NCI-H1694 (cell line): ENCODE measurements at places on chromosomes 2 and 18.

GRCh38 chr2:217740756-217741155 is 262.0 kb downstream of the TNS1 start:
- DNase-seq, result no peak

DNA sequence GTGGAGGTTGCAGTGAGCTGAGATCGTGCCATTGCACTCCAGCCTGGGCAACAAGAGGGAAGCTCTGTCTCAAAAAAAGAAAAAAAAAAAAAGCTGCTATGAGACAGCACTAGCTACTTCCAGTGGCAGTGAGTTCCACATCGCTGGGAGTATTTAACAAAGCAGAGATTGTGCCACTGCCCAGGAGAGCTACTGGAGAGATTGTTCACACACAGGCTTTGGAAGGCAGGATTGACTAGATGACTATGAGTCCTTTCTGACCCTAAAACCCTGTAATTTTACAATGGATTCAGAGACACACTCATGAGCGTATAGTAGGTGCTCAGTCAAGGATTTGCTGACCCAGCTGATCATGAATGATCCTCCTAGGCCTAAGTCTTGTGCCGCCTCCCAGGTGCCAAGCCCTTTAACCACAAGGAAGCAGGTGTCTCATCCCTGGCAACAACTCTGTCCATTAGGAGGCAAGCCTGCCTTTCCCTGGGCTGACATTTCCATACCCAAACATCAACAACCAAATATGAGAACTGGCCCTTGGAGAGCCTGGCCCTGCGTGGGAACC is 45.0 kb upstream of the ODC1 start:
- DNase-seq, result no peak

GRCh38 chr2:151043484-151043883 is 218.2 kb downstream of the RBM43 start:
- no peak for DNase-seq

GRCh38 chr2:75466708-75467311 is 93.9 kb downstream of the EVA1A start:
- DNase-seq, result peak; percentile 56

DNA sequence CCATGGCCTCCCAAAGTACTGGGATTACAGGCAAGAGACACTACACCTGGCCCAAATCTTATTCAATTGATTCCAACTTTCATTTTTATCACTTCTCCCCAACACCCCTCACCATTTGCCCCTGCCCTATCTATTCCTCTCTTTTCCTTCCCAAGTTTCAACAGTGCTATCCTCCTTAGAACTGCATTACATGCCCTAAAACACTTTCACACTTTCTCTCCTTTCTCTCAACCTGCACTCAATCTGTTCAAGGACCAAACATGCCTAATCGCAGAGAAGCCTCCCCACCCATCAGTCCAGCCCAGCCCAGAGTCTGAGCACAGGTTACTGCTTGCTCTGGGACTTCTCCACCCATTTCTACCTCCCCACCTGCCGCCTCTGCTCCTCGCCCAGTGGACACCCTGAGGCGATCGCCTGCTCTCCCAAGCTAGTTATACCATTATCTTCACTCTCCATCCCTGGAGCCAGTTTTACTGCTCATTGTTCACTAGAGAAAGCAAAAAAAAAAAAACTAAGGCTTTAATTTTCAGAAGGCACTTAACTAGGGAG is 23.7 kb upstream of the DSG1 start:
- DNase-seq, result no peak

- DNase-seq, result no peak
Measured at GRCh38 chr2:196076778-196077568, 8.3 kb upstream of the DNAH7 start.

- DNase-seq, result no peak
Measured at GRCh38 chr2:156908825-156909224, 348.7 kb upstream of the GALNT5 start.

- no peak for DNase-seq
Measured at GRCh38 chr18:61856678-61857077, 36.1 kb downstream of the RNF152 start.

DNA sequence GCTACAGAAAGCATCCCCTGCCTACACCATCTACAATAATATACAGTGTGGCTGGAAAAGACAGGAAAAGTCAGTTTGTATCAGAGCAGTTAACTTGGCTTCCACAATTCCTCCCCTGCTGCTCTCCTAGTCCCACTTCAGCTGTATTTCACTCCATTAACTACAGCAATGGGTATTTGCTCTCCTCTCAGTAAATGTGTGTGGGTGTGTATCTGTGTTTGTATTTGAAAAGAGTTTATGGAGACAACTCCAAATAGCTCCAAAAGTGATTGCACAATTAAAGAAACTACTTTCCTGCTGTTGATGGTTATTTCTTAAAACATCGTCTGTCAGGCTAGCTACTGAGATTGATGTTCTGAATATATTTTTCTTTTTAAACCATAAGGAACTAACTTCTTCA is 333.7 kb upstream of the FIGN start:
- DNase-seq, result no peak

GRCh38 chr2:148521181-148521580 is 123.4 kb upstream of the EPC2 start:
- DNase-seq, result no peak

GRCh38 chr2:105592288-105592687 is 152.4 kb upstream of the NCK2 start:
- no peak for DNase-seq

DNA sequence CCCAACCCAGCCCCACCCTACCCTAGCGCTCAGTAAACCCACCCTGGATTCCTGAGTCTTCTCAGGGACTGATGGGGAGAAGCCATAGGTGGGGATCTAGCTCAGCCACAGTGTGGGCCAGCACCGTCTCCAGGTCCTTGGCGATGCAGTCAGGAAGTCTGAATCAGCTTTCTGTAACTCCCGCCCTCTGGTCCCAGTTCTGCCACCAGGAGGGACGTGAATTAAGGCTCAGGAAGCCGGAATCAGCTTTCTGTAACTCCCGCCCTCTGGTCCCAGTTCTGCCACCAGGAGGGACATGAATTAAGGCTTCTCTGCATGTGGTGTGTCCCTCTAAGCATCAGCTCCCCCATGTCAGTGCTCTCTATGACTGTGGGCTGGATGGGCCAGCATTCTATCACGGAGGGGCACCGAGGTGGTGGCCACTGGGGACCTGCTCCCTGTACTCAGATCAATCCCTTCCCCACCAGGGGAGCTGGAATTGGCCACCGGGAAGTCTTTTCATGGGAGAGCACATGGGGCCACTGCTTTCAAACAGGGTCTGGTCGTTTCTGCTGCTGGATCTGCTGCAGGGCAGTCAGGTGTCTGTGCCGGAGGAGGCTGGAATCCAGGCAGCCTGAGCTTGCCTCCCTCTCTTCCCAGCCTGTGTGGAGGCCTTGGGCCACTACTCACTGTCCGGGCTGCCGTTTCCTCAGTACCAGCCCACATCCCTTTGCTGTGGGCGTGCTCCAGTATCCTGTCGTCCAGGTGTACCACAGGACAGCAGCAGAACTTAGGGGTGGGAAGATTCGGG is 24.7 kb downstream of the ASB18 start:
- DNase-seq, result no peak

DNA sequence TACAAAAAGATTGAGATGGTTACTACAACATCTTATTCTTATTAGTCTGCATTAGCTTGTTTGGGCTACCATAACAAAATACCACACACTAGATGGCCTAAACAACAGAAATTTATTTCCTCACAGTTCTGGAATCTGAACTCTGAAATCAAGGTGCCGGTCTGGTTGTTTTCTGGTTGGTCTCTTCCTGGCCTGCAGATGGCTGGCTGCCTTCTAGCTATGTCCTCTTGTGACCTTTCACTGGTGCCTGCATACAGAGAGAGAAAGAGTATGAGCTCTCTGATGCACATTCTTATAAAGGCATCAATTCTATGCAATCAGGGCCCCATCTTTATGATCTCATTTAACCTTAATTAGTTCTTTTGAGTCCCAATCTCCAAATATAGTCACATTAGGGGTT is 696.5 kb downstream of the TDRD15 start:
- no peak for DNase-seq

GRCh38 chr2:34261701-34262100 is 662.6 kb upstream of the FAM98A start:
- no peak for DNase-seq

DNA sequence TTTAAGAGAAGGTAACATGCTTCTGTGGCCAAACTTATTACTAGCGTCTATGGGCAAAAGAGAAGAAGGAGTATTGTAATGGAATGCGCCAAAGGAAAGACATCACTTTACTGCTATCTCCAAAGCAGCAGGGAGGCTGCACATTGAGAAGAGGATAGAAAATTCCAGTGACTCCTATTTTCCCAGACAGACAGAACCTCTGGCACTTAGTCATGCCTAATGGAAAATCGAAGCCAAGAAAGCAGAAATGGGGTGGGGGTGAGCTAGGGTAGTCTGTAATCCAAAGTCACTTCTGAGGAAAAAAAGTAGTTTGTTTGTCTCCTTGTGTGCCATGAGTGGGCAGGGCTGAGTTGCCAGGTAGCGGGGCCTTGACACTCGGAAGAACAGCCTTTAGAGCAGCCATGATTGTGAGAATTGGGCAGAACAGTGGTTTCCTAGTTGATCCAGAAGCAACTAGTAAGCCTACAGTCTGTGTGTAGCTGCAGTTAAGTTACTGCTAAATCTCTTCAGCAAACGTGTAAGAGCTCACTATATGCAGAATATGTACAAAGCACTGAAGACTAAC is 79.4 kb upstream of the FOSL2 start:
- DNase-seq, result no peak

DNA sequence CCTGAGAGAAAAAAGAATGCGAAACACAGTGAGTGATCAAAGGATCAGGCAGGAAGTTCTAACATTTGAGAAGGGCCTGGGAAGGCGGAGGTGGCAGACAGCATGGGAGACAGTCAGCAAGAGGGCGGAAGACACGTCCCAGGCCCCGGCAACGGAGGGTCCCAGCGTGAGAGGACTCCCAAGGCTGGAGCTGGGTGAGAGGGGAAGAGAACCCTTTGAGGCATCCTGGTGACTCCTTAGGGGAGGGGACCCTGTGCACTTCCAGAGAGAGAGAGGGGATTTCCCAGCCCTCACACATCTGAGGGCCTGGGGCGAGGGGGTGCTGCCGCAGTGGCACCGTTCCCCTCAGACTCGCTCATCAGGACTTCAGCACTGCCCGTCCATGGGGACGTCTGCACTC is 133.4 kb downstream of the RTP5 start:
- no peak for DNase-seq

- no peak for DNase-seq
Measured at GRCh38 chr2:20501974-20502373, 55.1 kb downstream of the RHOB start.

DNA sequence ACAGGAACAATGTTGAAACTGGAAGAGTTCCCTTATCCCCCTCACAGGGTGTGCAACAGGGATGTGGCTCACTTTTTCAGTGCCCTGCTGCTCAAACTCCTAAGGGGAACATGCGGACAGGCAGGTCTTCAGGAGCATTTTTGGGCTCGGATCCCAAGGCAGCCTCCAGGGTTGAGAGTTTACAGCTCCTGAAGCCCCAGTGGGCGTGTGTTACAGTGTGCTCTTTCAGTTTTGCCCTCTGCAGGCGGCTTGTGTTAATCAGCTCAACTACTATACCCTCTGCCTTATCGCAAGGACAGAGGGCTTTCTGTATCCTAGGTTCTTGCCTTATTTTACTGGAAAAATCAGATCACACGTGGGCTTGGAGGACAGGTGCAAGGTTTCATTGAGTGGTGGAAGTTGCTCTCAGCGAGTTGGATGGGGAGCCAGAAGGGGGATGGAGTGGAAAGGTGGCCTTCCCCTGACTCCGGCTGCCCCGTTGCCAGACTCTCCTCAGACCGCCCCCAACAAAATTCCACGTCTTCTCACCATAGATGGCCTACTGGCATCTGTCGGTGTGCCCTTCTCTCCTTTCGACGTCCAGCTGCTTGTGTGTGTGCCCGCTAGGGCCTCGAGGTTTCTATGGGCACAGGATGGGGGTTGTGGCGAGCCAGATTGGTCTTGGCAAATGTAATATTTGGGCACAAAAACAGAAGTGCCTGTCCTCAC is 541.9 kb downstream of the TMX3 start:
- DNase-seq, result no peak

DNA sequence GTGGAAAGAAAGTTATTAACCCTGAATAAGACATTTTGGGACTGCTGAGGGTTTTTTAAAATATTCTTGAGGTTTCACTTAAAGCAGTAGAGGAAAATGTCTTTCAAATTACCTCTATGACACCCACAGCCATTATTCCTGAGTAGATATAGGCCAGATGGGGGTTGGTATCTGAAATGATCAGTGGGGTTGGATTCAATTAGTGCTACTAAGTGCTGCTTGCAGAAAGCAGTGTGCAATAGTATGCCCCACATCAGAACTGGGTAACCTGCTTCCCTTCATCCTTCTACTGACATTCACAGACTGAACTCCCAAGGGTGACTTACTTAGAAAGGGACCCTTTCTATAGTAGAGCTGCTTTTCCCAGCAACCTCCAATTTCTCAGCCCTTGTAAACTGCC is 7.3 kb upstream of the ETAA1 start:
- DNase-seq, result no peak

GRCh38 chr2:103327386-103327785 is 565.6 kb downstream of the TMEM182 start:
- no peak for DNase-seq

DNA sequence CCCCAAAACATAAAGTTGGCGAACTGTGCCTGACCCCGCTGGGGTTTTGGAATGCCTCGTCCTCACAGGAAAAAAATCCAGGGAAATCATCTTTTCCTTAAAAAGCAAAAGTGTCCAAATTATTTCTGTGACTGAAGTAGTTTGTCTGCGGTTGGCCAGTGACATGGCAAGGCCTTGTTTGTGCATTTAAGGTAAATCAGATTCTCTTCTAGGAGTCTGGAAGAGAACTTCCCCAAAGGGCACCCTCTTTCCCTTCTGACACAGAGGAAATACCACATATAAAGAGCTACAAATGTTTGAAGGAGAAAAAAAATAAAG is 737 bp upstream of the CYB5A start:
- no peak for DNase-seq

DNA sequence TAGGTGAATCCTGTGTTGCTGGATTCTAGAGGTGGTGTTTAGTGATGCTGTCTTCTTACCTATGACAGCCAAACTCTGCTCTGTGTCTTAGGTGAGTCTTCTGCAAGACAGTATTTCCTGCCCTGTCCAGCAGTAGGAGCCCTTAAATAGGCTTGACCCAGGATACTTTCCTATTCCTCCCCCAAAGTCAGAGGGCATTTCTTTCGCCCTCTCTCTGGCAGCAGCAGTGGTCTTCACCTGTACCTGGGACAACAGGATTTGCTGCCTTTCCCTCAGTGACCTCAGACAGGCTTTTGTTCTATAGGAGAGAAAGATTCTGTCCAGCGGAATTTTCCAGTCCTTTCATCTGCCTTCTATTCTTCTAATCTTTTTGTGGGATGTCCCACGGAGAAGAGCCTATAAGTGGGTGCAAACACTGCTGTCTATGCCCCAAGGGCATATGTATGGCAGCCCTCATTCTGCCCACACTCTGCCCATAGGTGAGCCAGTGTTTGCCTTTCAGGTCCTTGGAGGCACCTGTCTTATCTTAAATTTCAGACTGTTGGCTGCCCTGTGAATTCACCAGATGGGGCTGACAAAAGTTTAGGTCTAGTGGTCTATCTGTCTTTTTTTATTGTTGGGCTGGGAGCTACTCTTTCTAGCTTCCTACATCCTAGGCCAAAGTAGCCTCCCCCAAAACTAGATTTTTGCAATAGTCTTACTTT is 177.3 kb upstream of the SPOPL start:
- DNase-seq, result no peak

GRCh38 chr18:21196426-21196825 is 45.6 kb upstream of the GREB1L start:
- no peak for DNase-seq
